ENCODE measurements at places on chromosomes 4 and X.

- DNase-seq: no peak
These were observed 51.1 kb downstream of the GPC4 start for GRCh38 chrX:133364196-133364595.

- DNase-seq: no peak
These were observed 59.6 kb upstream of the DUSP21 start for GRCh38 chrX:44784241-44784640.

GRCh38 chrX:118536204-118536603 is 40.6 kb downstream of the DOCK11 start:
- DNase-seq: no peak

DNA sequence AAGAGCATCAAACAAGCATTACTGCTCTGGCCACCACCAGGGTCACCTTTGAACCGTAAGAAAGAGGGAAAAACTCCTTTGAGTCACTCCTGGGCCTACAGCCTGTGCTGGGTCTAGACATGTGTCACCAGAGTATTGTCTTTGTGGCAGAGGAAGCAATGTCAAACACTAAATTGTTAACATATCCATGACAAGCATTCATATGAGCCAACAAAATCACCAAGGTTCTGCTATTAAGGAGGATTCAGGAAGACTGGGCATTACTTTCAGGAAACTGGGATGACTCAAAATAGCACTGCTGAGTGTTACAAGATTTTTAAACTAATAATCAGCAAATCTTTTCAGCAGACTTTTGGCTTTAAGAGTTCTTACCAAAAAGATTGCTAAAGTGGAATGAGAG is 28.1 kb downstream of the LGI2 start:
- DNase-seq: no peak

- no peak for DNase-seq
These were observed 653 bp downstream of the PLA2G12A start for GRCh38 chr4:109729117-109729717.

- no peak for DNase-seq
These were observed 25.3 kb downstream of the IQCM start for GRCh38 chr4:149790172-149790907.

DNA sequence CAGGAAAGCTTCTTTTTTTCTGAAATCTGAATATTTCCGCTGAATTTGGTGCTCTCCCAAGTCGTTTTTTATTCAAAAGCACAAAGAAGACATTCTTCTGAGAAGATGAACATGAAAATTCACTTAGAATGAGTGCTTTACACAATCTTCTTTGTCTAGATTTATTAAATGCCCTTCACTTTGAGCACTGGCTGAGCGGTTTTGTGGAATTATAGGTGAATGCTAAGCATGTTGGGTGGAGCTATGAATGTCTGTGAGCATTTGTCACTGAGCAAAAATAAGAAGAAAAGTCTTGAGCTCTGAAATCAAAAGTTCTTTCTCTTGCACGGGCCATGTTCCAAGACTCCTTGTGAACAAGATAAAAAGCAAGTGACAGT is 13.1 kb downstream of the GASK1B start:
- no peak for DNase-seq

GRCh38 chr4:174135936-174136406 is 147.5 kb downstream of the FBXO8 start:
- DNase-seq: no peak

DNA sequence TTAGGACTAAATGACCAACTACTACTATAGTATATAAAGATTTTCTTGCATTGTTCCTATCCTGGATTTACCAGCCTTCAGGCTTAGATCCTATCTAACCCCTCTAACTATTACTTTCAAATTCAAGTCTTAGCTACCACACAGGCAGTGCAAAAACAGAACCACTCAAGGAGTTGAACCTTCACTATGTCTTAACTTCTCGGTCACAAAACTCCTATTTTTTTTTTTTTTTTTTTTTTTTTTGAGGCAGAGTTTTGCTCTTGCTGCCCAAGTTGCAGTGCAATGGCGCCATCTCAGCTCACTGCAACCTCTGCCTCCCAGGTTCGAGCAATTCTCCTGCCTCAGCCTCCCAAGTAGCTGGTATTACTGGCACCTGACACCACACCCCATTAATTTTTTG is 6.3 kb upstream of the FAM200B start:
- DNase-seq: no peak

- DNase-seq: no peak
These were observed 80.3 kb upstream of the FAM9B start for GRCh38 chrX:9114245-9114644.
